ENCODE measurements at places on chromosomes 5 and 9.

GRCh38 chr5:55885359-55885758 lies 34.2 kb downstream of the IL31RA start:
- DNase-seq: no peak

DNA sequence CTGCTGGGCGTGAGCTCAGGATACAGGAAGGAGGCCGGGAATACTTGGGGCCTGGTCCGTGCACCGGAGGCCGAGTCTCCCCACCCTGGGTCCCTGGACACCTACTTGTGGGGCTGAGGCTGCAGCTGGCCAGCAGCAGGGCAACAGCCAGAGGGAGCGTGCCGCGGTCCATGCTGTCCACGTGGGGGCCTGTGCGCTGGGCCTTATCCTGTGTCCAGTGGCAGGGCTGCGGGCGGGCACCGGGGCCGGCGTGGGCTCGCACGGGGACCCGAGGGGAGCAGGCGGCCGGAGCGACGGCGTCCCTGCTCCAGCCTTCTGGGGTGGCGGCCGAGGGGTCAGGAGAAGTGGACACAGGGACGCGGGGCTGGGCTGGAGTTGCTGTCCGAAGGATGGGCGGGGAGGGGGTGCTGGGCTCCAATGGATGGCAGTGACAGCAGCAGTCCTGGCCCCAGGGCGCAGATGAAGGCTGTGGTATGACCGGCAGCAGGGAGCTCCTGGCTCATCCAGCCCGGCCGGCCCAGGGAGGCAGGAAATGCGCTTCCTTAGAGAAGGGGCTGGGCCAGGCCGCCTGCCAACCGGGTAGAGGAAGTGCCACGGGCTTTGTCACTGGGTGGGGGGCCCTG lies at the start of gene ENG:
TSS of gene ENG (minus strand) at position 475 of the 623 bp plus-strand sequence. CDS start at position 172, 303 bp downstream.
- no peak for DNase-seq

GRCh38 chr5:139642213-139642612 lies 5.9 kb upstream of the CXXC5 start:
- no peak for DNase-seq

DNA sequence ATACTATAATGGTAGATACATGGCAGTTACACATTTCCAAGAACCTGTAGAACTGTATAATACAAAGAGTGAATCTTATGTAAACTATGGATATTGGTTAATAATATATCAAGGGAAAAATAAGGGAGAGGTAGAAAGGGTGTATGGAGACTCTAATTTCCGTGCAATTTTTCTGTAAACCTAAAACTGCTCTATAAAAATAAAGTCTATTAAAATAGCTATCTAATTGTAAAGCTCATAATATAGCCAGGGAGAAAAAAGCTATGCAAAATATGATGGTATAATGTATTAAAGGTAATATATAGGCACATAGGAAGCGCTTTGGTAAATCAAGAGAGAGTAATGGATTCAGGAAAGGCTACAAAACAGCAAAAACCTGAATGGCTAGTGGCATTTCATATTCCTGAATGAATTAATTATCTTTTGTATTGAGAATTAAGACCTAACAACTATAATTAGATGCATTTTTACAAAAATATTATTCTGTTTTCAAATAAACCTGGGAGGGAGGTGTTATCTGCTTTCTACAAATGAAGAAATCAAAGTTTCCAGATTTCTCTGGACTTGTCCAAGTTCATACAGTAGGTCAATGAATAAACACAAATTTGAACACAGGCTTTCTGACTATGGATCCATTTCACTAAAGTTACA lies 22.8 kb downstream of the ANXA1 start:
- no peak for DNase-seq

DNA sequence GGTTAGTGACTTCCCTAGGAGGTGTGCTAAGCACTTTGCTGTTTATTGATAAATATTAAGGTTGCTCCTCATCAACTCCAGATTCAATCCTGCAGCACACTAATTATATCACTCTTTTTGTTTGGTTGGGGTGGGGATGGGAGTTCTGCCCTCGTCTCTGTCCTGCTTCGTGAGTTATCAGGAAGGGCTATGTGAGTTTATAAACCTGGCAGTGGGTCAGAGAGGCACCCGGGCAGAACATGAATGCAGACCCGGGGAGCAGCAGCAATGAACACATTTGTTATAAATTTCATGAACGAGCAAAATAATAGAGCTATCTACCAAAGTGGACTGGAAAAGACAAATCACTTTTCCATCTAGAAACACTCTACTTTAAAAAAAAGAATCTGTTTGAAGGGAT lies 125.5 kb upstream of the WWC1 start:
- no peak for DNase-seq
